ENCODE measurements at places on chromosomes 1 and 21.

DNA sequence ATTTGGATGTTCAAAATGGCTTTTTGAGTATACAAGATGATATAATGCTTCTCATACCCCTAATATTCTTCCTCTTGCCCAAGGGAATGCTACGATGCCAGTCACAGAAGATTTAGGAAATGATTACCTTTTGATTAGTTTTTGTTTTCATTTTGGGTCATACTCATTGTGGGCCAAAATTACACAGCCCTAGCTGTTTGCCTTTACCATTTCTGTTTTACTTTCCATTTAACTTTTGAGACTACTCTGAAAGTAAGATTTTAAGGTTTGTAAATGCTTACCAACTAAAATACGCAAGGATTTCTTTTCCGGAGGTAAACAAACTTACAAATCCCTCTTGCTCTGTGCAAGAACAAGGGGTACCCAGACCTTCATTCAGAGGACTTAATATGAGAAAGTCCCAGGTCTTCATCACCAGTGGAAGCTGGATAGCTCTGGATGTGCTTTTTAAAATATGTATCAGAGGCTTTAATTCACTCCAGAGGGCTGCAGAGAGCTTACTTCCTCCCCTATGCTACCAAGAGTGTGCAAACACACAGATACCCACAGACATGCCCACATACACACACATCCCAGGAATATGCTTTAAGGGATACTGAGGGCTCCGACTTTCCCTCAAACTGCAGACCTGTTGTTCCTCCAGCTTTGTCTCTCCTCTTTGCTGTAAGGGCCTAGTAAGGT is 631.4 kb downstream of the SMYD3 start:
- DNase-seq: no peak

- DNase-seq: no peak
Observed at GRCh38 chr1:31441970-31442647, 29.1 kb downstream of the SERINC2 start.

GRCh38 chr1:97089173-97089572 is 367.6 kb downstream of the PTBP2 start:
- DNase-seq: no peak

DNA sequence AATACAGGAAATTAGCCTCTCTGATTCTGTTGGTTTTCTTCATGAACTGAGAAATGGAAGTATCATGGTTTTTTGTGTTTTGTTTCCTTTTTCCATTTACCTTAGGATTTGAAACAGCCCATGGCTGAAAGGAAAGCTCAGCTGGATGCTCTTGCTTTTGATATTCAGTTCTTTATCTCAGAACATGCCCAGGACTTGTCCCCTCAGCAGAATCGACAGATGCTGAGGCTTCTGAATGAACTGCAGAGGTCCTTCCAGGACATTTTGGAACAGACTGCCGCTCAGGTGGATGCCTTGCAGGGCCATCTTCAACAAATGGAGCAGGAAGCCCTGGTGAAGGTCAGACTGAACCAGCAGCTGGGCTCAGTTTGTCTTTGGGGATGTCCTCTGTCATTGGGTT is 142.4 kb downstream of the MACF1 start:
- DNase-seq: no peak

DNA sequence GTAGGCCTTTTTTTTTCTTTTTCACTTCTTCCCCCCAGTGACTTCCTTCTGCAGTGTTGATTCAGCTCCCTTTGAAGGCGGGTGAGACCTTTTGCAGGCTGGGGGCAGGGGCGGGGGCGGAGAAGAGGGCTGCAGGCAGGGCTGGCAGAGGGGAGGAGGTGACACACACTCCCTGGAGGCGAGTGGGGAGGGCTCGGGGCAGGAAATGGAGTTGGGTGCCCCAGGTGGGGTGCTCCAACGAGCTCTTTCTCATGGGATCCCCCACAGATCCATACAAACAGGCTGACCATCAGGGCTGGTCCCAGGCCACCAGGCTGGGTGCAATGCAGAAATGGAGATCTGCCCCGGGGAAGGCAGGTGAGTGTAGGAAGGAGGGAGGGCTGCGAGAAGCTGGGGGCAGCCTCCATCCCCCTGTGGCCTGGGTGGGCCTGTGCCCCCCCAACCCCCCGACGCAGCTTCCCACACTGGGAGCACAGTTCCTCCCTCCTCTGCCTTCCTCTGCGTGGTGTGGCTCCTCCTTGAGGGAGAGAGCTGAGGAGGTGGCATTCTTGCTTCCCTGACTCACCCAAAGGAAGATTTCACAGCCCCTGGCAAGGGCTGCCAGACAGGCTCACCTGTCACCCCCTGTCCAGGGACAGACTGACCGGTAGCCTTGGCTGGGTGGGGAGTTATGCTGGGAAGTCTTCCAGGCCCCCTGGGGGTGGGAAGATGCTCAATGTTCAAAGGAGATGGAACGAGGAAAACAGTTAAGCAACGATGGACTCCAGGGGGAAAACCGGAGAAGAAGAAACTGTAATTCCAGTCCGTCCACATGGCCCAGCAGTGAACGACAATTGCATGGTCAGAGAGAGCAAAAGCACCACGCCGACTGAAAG is 7.1 kb upstream of the ITGB2 start:
- DNase-seq: peak; percentile 66

GRCh38 chr1:106022312-106022902 is 1034.1 kb upstream of the PRMT6 start:
- DNase-seq: peak; percentile 1

- no peak for DNase-seq
Observed at GRCh38 chr1:238710697-238711096, 675.7 kb upstream of the CHRM3 start.
